ENCODE measurements at places on chromosomes 2 and 18. TPM values are rescaled to one million over a fixed set of nuclear protein-coding genes. Genes with fewer than 3 reads are reported as not detected.

Gene SLC9A4
- not detected for total RNA-seq

Gene IHH
- total RNA-seq = not detected

Gene CROCC2
- total RNA-seq = not detected

Gene RESP18
- total RNA-seq = not detected

Gene CYP27A1
- 57.1 TPM for total RNA-seq

Data from SK-MEL-5 (cell line).